ENCODE measurements at places on chromosomes 7 and 10. TPM values are rescaled to one million over a fixed set of nuclear protein-coding genes. Genes with fewer than 3 reads are reported as not detected.

The SORCS3 gene
- total RNA-seq, result 23.5 TPM

The WNT8B gene
- 0.31 TPM for total RNA-seq

The OPN1SW gene
- not detected for total RNA-seq

The EPHA1 gene
- not detected for total RNA-seq

The PRLHR gene
- 3.8 TPM for total RNA-seq

The UTF1 gene
- not detected for total RNA-seq

The SNCG gene
- 2.8 TPM for total RNA-seq

The PAPOLB gene
- total RNA-seq, result 3.8 TPM

The NRCAM gene
- total RNA-seq, result 170 TPM

The FLNC gene
- 4.1 TPM for total RNA-seq

The KCP gene
- total RNA-seq, result 1.3 TPM

The ITGA8 gene
- total RNA-seq, result 2.8 TPM

The RAPGEF5 gene
- total RNA-seq, result 77.0 TPM

The TYW1B gene
- total RNA-seq, result 5.3 TPM

The GIMAP6 gene
- total RNA-seq, result 2.8 TPM

The HMX2 gene
- not detected for total RNA-seq

The OR2A42 gene
- under 0.01 TPM for total RNA-seq

The ABCC2 gene
- total RNA-seq, result 0.63 TPM

The LRRC72 gene
- total RNA-seq, result not detected

The TAS2R5 gene
- 13.5 TPM for total RNA-seq

The LRRN3 gene
- 117 TPM for total RNA-seq

The ERVW-1 gene
- total RNA-seq, result not detected

The UPK3BL2 gene
- 10.3 TPM for total RNA-seq

The PDAP1 gene
- total RNA-seq, result 23.5 TPM

The MRLN gene
- total RNA-seq, result 1.3 TPM

The ZWINT gene
- 9.4 TPM for total RNA-seq

The MMRN2 gene
- total RNA-seq, result 5.9 TPM

The DENND2A gene
- 29.4 TPM for total RNA-seq

The AKR1C1 gene
- total RNA-seq, result 46.0 TPM
